ENCODE measurements at places on chromosomes 5 and 9.

DNA sequence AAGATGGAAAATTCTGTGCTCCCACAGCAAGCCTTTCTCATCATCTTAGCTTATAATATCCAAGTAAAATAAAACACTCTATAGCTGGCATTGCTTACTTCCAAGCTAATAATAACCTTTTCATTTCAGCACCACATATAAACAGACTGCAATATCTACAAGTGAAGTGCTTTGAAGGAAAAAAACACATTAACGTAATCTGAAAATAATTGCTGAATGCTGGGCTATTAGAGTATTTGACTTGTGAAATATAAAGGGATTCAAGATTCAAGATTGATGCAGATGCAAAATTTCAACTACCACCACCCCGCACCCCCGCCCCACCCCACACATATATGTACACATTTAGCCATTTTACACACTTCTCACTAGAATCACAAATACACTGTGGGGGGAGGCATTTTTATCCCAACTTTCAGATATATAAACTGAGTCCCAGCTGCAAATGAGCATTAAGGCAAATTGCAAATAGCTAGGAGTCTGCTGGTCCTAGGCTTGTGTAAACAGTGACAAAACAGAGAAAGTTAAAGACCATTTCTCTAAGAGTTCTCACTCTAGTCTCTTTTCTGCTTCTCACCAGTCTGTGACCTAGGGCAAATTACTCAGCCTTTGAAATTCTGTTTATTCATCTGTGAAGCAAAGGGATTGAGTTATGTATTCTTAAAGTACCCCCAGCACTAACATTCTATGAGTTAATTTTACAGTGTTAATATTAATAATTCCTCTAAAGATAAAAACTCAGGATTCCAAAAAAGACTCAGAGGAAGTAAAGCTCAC lies 489.4 kb downstream of the PRELID2 start:
- no peak for DNase-seq

- DNase-seq: no peak
These were observed 69.0 kb downstream of the ALDH1A1 start for GRCh38 chr9:72883875-72884274.

GRCh38 chr5:83924891-83925290 lies 204.2 kb upstream of the HAPLN1 start:
- no peak for DNase-seq

- DNase-seq: no peak
These were observed 374.6 kb downstream of the SPATA31D1 start for GRCh38 chr9:82363198-82363597.

DNA sequence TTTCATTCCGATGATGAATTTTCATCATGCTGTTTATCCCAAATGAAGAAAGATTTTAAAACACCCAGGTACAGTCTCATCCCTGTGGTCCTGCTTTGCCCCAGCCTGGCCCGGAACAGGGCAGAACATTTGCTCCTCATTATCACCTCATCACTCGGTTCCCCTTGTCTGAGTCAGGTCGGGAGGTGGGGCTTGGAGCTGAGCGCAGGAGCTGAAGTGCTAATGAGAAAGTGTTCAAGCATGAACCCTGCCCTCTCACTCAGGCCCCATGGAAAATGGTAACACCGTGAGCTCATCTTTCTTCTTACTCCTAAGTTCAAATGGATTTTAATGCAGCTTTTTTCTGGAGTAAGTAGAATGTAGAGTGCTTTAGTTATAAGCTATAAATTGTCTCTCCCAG lies 466.2 kb downstream of the KDM4C start:
- DNase-seq: no peak

- no peak for DNase-seq
These were observed 1.1 kb downstream of the PLK2 start for GRCh38 chr5:58458743-58459145.

GRCh38 chr5:136103118-136103517 lies 29.5 kb upstream of the SMAD5 start:
- no peak for DNase-seq

DNA sequence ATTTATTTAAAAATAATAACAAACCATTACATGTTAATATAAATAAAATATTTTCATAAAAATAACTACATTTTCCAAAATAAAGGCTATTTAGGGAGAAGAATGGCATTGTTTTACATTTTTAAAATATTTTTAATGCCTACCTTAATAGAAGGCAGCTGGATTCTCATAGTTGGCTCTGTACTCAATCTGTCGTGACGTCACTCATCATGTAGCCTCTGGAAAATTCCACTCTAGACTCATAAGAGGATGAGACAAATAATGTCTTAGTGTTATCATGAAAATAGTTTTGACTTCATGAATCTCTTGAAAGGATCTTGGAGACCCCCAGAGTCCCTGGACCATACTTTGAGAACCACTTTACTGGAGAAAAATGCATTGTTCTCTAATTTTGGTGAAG lies 93.1 kb downstream of the NXNL2 start:
- DNase-seq: no peak

- DNase-seq: no peak
These were observed 13.2 kb upstream of the PCA3 start for GRCh38 chr9:76751001-76751400.

DNA sequence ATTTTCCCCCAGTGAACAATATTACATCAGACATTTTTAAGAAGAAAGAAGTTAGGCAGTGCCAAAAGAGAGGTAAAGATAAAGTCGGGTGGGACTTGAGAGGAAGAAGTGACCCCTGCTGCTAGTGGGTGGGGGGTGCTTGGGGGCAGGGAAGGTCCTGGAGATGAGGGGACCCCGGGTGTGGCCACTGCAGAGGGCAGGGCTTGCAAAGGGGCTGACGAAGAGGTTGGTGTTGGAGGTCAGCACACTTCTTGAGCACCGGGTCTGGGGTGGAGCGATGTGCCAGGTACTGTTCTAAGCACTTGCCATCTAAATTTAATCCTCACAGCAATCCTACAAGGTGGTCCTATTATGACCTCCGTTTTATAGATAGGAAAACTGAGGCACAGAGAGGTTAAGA lies 62.0 kb downstream of the AMBP start:
- DNase-seq: no peak

DNA sequence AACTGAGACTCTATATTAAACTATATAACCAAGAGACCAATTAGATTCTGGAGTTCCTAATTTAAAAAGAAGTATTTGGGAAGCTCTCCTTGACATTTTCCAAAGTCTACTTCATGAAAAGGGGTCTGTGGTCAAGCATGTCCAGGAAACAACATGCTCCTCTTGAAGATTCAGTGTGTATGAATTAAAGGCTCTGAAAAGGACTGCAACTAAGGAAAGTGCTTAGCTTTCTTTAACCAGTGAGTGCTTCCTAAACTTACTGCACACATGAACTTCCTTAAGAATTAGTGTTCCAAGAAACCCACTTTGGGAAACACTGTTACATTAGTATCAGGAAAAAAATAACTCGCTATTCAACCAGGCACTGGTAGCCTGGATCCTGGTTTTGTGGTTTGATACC lies 167.6 kb downstream of the MED27 start:
- DNase-seq: no peak

DNA sequence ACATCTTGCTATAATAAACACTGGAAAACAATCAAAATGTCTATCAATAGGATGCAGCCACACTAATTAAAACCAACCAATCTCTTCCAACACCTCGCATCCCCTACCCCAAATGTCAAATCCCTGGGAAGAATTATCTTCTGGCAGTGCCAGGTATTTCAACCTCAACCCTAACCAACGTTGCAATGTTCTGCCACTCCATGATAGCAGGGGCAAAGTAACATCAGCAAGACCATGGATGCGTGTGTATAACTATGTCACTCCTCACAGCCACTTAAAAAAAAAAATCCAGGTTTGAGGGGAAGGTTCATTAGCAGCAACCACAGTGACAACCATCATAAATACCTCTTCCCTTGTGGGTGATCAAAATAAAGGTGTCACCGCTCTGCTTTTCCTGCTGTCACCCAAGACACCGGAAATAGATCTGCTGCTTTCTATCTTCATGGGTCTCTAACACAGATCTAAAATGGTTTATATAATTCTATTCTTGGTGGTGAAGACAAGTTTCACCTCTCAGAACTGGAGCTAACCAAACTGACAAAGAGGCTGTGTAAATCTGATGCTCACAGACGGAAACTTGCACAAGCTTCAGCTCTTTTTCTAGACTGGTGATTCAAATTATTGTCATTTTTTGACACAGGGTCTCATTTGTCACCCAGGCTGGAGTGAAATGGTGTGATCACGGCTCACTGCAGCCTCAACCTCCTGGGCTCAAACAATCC lies 9.9 kb downstream of the HSPA9 start:
- no peak for DNase-seq

DNA sequence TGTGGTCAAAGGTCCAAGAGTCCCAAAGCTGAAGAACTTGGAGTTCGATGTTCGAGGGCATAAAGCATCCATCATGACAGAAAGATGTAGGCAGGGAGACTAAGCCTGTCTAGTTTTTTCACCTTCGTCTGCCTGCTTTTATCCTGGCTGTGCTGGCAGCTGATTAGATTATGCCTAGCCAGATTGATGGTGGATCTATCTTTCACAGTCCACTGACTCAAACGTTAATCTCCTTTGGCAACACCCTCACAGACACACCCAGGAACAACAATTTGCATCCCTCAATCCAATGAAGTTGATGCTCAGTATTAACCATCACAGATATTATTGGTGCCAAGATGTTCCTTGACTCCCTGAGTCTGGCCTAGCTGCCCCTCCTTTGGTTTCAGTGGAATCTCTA lies 530.8 kb upstream of the CLINT1 start:
- no peak for DNase-seq

DNA sequence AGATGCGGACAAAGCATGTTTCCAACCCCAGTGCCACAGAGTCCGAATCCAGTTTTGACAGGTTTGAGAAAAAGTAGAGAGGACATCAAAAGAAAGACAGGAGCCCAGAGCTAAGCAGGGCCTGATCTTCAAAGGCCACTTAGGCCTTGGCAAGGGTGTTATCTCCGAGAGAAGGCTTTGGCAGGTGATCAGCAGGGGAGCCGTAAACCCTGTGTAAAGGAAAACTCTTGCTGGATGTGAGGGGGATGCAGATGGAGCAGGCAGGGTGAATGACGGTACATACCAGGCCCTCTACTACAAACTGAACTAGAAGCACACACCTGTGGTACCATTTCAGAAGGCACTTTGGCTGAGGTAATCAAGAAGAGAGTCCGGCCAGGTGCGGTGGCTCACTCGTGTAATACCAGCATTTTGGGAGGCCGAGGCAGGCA lies 1.4 kb upstream of the HNRNPH1 start:
- no peak for DNase-seq

GRCh38 chr9:113598883-113599282 lies 135.4 kb downstream of the RGS3 start:
- no peak for DNase-seq

DNA sequence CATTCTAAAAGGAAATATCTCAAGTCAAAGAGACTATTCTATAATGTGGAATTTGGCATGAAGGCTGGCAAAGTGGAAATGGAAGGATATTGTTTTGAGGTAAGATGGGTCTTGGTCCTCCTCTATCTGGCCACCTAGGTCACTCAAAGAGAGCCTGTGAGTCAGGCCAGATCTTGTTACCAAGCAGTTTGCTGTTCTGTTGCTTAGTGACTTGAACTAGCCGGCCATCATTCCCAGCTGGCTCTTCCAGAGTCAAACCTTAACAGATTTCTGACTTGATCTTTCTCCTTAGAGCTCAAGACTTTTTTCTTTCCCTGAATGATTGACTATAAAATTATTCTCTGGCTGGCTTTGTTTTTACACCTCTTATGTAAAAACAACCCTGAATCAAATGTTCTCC lies 136.1 kb downstream of the PDE4D start:
- DNase-seq: no peak

DNA sequence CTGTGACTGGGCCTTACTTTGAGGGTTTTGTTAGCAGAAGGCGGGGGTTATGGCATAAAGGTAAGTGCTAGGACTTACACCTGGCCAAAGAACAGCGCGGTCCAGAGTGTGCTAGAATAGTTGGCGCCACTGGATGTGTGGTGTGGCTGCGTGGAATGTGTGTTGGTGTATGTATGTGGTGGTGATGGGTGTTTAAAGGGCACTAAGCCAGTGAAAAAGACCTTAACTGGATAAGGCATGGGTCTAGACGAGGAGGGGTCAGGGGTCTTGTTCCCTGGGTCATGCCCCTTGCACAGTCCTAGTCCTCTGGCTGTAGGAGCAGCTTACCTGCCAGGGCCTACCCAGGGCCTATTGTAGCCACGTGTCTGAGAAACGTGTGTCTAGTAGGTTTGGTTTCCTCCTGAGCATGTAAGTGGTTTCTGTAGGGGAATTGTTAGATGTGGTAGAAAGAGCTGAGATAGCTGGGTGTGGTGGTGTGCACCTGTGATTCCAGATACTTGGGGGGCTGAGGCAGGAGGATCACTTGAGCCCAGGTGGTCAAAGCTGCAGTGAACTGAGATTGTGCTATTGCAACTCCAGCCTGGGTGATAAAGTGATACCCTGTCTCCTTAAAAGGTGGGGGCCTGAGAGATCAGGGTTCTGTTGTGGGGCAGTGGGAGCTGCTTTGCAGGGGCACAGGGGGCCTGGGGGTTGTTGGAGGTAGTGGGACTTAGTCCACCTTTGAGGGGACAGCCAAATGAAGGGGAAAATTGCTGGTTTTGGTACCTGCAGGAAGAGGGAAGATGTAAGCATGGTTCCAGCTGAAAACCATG lies 55.2 kb downstream of the HSPA4 start:
- no peak for DNase-seq
